ENCODE measurements at places on chromosomes 4 and X.

DNA sequence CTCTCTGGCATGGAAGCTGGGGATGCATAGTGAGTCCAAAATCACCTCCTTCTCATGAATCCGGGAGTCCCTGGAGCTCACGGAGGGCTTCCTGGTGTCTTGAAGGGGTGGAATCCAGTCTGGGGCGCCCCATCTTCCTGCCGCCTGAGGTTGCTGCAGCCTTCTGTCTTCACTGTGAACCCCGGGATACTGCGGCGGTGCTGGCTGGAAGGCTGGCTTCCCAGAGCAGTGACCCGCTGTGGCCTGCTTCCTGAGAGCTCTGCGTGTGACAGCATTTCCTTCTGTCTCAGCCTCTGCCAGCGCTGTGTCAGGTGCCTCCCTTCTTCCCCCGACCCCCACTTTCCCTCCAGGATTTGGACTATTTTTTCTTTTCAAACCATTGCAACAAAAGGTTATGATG lies 98.8 kb upstream of the STOX2 start:
- no peak for DNase-seq

- no peak for DNase-seq
These were observed 25.2 kb upstream of the ALB start for GRCh38 chr4:73378887-73379286.

- DNase-seq: no peak
These were observed 8.7 kb downstream of the GASK1B start for GRCh38 chr4:158163941-158164767.

DNA sequence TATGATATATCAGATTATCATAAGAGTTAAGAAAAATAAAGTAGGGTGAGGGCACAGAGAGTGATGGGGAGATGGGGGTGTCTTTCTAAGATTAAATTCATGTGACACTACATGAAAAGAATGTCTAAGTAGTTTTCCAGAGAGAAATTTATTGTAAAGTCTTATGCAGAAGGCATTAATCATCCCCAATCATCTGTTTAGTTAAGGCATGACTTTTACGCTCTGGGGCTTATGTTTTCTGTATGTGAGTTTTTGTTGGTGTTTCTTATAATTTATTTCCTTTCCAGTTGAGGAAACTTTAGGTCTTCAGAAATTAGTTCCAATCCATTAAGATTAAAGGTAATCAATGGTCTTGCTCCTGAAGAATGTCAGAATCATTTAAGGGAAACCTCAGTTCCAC lies 383.0 kb upstream of the GALNT7 start:
- DNase-seq: no peak

GRCh38 chr4:7412554-7412912 lies 22.2 kb downstream of the PSAPL1 start:
- DNase-seq: no peak

GRCh38 chrX:72005046-72005445 lies 94.4 kb downstream of the NHSL2 start:
- no peak for DNase-seq

- no peak for DNase-seq
These were observed 240.0 kb upstream of the RPS6KA3 start for GRCh38 chrX:20506739-20507138.

- DNase-seq: no peak
These were observed 32.0 kb downstream of the SLC25A5 start for GRCh38 chrX:119500061-119500800.

DNA sequence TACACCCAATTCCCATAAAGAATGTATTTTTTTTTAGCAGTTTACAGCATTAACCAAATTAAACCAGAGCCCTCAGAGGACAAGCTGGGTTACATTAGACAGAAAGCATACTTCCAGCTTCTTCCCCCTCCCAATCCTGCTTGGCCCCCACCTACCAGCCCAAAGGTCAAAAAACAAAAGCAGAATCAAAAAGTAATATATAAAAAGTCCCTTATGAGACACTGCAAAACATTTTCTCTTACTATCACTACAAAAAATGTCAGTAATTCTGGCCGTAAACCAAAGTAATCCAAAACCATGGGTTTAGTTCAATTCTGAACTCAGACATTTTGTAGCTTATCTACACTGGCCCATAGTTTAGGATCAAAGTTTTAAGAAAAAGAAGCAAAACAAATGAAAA lies 38.0 kb downstream of the APBB2 start:
- no peak for DNase-seq

GRCh38 chrX:132407691-132408090 lies 81.1 kb downstream of the MBNL3 start:
- peak; percentile 2 for DNase-seq

DNA sequence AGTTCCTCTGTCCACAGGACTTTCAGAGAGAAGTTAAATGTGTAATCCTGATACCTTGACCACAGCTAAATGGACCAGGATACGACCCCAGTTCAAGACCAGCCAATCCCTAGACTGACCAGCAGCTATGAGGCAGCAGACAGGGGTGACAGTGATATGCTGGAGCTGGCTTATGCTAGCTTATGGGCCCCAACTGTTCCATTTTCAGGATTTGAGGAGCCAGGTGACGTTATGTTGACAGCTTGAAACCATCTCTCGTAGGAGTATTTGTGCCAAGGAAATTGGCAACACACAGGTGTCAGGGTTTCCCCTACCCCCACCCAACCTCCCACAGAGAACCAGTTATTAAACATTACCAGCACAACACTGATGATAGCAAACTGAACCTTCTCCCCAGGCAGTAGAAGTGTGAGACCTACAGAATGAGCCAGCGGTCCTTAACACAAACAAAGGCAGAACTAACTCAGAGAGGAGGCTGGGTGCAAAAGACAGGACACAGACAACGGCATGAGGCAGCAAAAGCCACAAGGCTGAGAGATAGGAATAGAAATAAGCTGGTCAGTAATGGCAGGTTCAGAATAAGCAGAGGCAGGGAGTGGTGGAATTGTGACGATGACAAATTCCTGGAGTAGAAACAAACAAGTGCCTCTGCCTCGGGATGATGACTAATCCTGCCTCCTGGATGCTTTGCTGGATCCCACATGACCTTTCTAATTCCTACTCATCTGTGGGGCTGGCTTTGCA lies 85.6 kb upstream of the CPEB2 start:
- DNase-seq: no peak

- DNase-seq: no peak
These were observed 435 bp downstream of the DCX start for GRCh38 chrX:111411557-111411956.

DNA sequence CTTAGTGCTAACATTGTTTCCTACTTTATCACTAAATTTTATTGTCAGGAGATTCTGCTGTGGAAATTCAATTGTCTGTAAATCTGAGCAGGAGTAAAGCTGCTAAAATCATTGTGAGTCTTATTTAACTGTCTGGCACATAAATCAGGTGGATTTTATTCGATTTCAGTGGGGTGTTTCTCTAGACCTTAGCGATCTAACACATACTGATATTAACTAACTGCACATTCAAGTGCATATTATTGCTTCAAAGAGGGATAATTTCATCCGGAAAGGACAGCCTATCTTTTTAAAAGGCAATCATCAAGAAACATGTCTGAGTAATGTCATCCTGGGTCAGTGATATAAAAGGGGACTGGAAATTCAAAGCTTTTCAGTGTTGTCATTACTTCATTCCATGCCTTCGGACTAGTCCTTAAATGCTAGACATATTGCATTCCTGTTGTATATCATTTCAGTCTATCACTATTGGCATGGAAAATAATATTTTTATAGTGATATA lies 388.7 kb downstream of the PCDH10 start:
- no peak for DNase-seq

Measured in MV-4-11 (cell line).